ENCODE measurements at places on chromosomes 1 and 21.
A peak's percentile ranks its signal among the peaks of the same experiment; 100 is the strongest.

- no peak for DNase-seq
Observed at GRCh38 chr1:218642033-218642948, 297.2 kb downstream of the TGFB2 start.

GRCh38 chr1:12531179-12531499 lies 86.9 kb downstream of the DHRS3 start:
- DNase-seq = no peak

- DNase-seq = no peak
Observed at GRCh38 chr1:94679332-94680038, 137.9 kb upstream of the F3 start.

- no peak for DNase-seq
Observed at GRCh38 chr1:214637722-214638458, 34.9 kb downstream of the CENPF start.

DNA sequence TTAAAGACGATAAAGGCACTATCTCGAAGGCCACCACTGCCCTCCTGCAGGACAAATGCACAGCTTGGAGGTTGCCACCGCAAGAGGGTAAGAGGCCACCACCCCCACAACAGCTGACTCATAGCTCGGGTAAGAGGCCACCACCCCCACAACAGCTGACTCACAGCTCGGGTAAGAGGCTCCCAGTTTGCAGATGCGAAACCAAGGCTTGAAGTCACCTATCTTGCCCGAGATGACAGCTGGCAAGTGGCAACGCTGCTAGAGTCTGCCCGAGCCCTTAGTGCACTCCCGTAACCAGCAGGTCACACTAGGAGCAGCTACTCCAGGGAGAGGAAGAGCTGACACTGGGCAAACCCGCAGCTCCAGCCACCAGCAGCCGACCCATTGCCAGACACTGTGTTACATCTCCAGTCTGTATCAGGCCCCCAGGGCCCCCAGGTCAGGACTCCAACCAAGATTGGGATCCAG lies 17.1 kb upstream of the SPSB1 start:
- DNase-seq = peak; percentile 79

- DNase-seq = no peak
Observed at GRCh38 chr1:185208626-185209180, 51.7 kb downstream of the SWT1 start.

GRCh38 chr21:38527737-38528136 lies 29.5 kb upstream of the ERG start:
- no peak for DNase-seq

DNA sequence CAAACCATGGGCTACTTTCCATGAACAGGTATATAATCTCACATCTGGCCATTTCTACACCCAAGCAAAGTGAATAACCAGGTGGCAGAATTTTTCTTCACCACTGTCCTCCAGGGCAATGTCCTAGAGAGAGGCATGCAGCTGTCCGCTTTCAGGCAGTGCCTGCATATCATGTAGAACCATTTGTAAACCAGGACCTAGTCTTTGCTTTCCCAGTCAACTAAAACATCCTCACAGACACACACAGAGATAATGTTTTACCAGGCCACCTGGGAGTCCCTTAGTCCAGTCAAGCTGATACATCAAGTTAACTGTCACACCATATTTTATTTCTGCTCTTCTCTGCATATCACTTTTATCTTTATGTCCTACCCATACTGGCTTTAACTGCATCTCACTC lies 26.2 kb downstream of the TNFSF18 start:
- no peak for DNase-seq

DNA sequence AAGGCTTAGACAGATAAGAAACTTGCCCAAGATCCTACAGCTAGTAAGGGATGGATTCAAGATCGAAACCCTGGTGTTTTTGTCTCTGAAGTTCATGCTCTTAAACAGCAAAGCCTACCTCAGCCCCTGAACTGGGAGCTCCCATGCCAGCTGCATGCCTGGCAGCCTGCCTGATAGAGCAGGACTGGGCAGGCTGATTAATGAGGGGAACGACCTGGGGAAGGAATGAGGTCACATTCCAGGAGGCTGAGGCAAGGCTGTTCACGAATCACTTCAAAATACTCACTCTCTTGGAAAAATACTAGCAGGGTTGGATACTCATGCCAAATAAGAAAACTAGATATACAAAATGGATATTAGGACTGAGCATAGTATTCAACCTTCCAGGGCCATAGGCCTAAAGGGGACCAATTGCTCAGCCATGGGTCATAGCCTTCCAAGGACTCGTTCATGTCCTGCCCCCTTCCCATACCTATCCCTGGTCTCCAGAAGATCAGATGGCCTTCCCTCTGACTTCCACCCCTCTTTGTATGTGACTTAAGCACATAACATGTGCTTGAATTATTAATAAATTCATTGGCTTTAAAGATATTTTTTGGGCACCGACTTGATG lies 15.6 kb upstream of the TACSTD2 start:
- DNase-seq = no peak

DNA sequence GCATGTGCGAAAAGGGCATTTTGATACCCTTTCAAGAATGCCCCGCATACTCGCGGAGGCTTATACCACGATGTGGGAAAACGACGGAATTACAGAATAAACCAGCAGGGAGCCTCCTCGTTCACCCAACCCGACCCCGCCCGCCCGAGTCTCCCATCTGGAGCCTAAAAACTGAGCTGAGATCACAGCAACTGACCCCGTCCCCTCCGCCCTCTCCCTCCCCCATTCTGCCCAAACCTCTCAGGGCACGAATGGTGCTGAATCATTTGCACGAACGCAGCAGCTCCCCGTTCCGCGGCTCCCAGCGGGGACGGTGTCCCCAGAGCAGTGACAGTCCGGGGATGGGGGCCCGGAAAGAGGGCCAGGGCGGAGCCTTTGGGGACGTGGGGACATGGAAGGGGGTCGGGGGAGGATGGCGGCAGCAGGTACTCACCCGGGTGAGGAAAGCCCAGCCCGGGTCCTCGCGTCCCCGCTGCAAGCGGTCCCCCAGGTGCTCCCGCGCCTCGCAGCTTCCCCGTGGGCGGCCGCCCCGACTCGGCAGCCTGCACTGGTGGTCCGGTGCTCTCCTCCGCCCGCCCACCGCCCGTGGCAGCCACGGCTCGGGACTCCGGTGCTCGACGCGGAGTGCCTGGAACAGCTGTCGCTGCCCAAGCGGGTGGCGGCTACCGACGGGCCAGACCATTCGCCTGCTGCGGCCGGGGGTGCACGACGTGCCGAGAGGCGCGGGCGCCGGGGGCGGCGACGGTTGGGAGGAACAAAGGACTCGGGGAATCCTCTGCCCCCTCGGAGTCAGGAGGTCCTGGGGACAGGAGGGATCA lies at the start of gene TTLL7:
Gene TTLL7, minus strand, starts transcription at position 635 of the 818 bp plus-strand sequence. CDS start 46,921 bp downstream, outside the sequence.
- peak; percentile 58 for DNase-seq

- DNase-seq = no peak
Observed at GRCh38 chr1:168794057-168794456, 65.1 kb upstream of the DPT start.

DNA sequence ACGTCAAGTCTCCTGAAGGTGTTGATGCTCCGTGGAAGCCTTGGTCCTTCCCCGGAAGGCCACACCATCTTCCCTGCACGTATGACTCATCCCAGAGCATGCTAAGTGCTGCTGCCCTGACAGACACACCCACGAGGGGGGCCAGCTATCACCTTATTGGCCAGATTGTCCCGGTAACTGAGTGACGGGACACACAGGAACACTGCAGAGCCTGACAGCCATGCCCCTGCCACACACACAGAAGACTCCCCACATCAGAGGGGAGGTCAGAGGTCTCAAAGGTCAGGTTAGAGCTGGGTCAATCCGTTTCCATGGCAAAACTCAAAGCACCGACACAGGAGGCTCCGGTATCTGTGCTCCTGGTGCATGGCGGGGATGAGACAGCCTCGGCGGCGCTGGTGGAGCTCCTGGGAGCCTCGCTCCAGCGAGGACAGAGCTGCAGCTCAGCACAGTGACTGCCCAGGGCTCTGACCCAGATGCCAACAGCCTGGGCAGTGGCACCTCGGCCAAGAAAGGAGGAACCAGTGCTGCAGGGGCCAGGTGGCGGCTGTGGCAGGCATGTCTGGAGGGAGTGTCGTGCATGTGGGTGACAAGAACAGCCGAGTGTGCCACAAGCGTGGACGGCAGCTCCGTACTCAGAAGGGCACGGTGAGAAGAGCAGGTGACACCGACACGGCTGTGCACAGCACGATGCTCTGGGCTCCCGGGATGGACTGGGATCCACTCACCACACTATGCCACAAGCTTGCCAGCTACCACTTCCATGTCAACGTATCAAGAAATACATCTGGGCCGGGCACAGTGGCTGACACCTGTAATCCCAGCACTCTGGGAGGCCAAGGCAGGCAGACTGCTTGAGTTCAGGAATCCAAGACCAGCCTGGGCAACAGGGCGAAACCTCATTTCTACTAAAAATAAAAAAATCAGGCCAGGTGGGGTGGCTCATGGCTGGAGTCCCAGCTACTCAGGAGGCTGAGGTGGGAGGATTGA lies 14.8 kb upstream of the TMEM240 start:
- DNase-seq = no peak

- no peak for DNase-seq
Observed at GRCh38 chr1:228163776-228164519, 1.7 kb upstream of the IBA57 start.

DNA sequence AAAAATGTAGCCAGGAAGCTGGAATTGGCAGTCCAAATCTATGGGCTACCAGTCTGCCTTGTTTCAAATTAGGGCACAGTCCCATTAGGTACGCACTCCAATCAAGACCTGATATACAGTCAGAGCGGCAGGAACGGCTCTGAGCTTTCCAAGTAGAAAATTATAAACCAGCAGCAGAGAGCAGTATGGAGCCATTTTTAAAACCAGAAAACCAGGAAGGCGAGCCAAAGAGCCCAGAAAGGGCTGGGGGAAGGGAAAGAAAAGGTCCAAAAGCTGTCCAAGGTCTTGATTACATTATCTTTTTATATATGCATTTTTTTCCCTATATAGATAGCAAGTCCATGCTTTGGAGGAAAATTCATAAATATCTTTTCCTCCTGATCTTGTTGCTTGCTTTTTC lies 719.0 kb downstream of the RWDD3 start:
- no peak for DNase-seq

DNA sequence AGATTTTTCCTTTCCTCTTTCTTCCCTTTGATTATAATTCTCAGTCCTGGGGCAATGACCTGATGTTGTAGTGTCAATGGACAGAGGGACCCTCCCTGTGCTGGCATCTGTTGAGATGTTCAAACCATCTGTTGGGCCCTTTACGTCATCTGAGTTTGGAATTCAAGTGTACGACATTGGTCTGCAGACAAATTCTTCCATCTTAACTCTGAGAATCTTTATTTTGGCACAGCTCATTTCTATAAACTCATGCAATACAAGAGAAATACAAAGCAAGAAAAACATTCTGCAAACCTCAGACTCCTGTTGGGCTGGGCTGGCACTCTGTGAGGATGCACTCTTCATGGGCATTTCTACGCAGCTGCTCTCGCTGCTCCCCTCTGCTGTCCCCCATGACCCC lies 54.2 kb downstream of the IFI44 start:
- DNase-seq = no peak

DNA sequence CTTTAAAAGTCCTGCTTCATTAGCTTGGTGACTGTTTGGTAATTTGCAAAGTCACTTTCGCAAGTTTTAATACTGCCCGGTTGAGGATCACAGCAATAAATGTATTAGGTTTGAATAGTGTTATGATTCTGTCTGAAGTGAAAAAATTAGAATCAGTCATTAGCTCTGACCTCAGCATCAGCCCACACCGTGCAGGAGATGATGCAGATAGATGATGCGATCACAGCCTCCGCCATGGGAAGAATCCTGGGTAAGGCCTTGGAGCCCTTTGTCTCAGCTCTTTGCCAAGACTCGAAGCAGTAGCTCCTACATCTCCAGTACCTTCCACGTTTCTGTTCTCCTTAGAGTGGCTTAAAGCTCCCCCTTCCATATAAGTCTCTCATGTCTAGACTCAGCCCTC lies 366.7 kb downstream of the CAMTA1 start:
- no peak for DNase-seq

DNA sequence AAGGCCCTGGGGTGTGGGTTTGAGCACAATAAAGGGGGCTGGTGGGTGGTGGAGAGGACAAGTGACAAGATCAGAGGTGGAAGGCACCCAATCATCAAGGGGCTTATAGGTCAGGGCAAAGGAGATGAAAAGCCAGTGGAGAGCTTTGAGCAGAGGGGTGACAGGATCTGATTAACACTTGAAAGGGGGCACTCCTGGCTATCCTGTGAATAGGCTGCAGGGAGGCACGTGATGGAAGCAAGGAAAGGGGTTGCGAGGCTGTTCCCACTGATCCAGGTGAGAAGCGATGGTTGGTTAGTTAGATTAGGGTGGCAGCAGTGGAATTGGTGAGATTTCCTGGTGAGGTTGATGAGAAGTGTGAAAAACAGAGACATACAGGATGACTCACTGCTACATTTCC lies 80.6 kb downstream of the WLS start:
- DNase-seq = no peak

DNA sequence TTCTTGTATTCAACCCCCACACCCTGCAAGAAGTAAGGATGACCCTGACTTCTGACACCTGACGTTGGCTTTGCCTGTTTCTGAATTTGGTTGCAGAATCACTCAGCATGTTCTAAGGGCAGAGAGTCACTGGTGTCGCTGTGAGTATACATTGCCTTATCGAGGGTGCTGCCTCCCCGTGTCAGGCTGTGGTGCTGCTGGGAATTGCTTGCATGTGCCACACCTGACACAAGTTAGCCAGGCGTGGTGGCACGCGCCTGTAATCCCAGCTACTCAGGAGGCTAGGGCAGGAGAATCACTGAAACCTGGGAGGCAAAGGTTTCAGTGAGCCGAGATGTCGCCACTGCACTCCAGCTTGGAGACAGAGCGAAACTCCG lies 45.9 kb downstream of the WDR4 start:
- DNase-seq = peak; percentile 59

DNA sequence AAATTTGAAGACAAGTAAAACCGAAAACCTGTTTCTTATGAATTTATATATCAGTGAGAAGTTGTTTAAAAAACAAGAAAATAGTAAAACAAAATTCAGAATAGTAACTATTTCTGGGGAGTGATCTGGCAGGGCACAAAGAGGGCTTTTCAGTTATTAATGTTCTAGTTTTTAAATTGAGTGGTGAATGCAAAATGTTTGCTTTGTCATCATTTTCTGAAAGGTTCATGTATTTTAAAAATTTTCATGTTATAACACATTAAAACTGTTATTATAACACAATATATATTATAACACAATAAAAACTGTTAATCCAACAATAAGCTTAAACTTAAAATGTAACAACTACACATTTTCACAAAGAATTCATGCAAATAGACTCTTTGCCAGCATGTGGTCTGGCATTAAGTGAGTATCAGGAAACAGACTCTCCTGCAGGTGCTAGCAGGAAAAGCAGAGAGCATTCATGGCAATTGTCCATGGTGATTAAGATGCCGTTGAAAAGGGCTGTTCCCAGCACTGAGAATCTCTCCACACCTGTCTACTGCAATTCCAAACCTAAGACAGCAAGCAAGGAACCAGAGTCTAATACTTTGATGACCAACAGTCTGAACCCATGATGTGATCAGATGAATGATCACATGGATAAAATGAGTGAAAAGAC lies 204.9 kb downstream of the TBX15 start:
- no peak for DNase-seq

DNA sequence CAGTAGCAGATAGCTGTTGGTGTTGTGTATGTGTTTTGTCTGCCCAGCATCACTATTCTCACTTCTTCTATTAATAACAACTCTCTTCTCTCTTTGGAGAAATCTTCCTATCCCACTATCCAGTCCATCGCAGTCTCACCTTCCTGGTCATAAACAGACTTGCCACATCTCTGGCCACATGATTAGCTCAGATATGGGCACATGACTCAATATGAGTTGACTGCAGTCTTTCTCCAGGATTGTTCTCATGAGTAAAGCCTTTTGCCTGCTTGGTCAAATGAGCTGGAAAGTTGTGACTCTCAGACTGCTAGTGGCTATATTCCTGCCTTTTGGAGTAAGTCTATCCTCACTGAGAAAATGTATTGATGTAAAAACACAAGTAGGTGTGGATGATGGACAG lies 32.9 kb upstream of the TADA1 start:
- no peak for DNase-seq

Measured in activated T-cell treated with anti-CD3 and anti-CD28 coated beads for 48 hours (primary cell).